Heart right ventricle (tissue), 16 donors: ENCODE measurements at places on chromosomes 11 and 22. TPM values are rescaled to one million over a fixed set of nuclear protein-coding genes. Genes with fewer than 3 reads are reported as not detected.
A peak's percentile ranks its signal among the peaks of the same experiment; 100 is the strongest.

- DNase-seq = no peak
Measured at GRCh38 chr22:43843783-43844530, 18.4 kb downstream of the SULT4A1 start.

DNA sequence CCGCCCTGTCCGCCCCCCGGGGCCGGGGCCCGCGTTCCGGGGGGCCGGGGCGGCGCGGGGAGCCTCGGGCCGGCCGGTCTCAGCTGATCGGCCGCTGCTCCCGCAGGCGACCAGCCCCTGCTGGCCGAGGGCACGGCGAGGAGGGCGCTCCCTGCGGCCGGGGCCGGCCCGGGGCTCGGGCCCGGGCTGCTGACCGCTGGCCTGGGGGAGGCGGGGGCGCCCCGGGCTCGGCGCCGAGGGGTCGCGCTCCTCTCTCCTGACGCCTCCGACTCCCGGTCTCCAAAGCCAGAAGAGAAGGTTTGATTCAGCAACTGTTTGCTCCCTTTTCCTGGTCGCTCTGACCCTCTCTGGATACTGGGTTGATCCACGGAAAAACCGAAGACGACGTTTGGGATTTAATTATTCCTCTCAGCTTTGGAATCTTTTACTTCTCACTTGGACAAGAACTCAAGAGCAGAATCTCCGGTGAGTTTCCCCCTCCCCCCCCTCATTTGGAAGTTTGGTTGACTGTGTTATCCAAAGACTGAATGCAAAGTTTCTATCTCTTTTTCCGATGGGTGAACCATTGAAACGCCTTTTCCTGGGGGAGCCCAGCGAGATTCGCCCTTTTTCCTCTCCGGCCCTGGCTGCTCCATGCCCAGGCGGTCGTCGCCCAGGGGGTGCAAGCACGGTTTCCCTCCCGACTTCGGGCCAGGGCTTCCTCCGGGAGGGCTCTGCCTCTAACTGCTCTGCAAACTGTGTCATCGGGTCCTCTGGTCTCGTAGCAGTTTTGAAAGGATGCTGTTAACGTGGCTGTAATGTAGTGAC, 725 bp downstream of the KDM2A start:
- peak; percentile 23 for DNase-seq

Gene CELSR1
- 14.9 TPM for total RNA-seq

- no peak for DNase-seq
Measured at GRCh38 chr22:20783844-20784723, 10.2 kb downstream of the SERPIND1 start.

- no peak for DNase-seq
Measured at GRCh38 chr11:104852811-104853210, 45.4 kb downstream of the CASP12 start.

- no peak for DNase-seq
Measured at GRCh38 chr11:103537904-103538502, 428.8 kb downstream of the DYNC2H1 start.

DNA sequence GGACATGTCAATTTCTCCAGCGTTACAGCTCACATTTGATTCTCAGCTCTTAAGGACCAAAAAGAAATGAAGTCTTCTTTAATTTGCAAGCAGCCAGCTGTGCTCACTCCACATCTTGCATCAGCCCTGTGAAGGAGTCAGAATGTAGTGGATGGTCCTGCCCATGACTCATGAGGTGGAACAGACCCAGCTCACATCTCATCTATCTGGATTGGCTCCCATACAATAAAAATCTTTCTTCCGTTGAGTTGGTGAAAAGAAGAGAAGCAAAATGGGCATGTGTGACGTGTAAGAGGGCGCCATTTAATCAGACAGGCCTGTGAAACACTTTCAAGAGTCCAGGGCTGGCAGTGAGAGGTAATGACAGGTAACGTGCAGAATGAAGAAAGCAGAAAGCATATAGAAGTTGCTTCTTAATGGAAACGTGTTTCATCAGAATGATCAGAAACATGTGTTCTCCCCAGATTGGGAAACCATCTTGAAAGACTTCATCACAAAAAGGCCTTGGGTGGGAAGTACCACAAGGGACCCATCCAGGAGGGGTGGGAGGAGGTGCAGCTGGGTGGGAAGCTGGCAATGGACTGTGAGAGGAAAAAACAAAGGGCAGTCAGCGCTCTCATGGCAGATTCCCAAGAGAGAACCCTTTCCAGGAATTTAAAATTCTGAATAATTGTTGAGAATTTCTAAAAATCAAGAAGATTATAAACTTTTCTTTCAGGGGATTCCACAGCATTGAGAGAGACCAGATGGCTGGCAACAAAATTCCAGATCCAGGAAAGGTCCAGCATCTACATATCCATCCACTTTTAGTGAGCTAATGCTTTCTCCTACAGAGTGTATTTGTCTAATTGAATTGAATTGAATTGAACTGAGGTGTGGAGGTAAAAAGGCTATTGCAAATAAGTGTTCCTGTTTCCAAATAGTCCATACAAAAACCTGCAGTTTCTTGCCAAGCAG, 57.0 kb downstream of the ETS1 start:
- no peak for DNase-seq

- peak; percentile 22 for DNase-seq
Measured at GRCh38 chr11:8389029-8389996, 125.6 kb upstream of the LMO1 start.

Gene IL18
- 3.6 TPM for total RNA-seq

DNA sequence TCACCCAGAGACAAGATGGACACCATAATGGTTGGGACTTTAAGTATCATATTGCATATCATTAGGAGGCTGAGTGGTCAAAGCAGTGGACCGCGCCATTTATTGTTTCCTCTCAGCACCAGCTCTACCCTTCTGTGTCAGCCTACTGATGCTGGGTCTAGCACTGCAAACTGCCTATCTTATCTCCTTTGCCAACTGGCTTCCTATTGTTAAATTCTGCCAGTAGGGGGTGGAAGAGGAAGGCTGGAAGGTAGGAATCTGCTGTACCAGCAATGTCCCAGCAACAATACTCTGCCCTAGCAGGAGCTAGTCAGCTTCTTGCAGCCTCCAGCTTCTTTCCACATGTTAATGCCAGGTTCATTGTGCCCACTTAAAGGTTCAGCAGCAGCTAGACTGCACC, 367.1 kb upstream of the PDGFD start:
- no peak for DNase-seq

DNA sequence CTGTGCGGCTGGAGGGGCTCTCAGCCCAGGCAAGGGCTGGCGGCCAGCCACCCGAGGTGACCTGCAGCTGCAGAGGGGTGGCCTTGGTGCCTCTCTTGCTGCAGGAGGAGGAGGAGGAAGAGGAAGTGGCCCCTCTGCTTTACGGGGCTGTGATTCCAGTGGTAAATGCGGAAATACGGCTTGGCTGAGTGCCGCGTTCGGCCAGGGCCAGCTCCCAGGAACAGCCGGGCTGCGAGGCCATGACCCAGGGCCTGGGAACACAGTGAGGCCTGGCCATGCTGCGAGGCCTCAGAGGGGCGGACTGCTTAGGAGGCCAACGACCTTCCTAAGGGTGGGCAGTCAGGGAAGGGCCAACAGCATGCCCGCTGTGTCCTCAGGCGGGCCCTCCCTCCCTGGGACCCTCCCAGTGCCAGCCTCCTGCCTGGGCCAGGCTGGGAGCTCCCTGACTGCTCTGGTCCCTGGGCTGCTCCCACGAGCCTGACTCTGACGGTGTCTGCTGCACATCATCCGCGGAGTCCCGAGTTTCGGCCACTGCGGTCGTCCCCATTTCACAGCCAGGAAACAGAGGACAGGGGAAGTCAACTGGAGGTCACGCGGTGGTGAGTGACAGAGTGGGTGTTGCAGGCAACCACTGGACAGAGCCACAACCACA, 20.8 kb upstream of the PPARA start:
- DNase-seq = peak; percentile 76

Gene MS4A4E
- 0.45 TPM for total RNA-seq

Gene OR8D1
- not detected for total RNA-seq

Gene KCNE3
- 2.9 TPM for total RNA-seq
